ENCODE measurements at places on chromosomes 3 and 15. TPM values are rescaled to one million over a fixed set of nuclear protein-coding genes. Genes with fewer than 3 reads are reported as not detected.

Gene EXD1
- total RNA-seq: under 0.01 TPM

Gene TNFAIP8L3
- 91.5 TPM for total RNA-seq

Gene FGF7
- not detected for total RNA-seq

Gene ADAMTS17
- under 0.01 TPM for total RNA-seq

Gene CISH
- 0.38 TPM for total RNA-seq

Gene DNAJC13
- total RNA-seq: 40.5 TPM

Gene FBXL2
- total RNA-seq: 9.8 TPM

Gene WDR93
- under 0.01 TPM for total RNA-seq

Gene MST1R
- 0.13 TPM for total RNA-seq

Gene GPR15
- total RNA-seq: not detected

Measured in dermis microvascular lymphatic vessel endothelial cell (primary cell).